Stimulated activated CD4-positive, alpha-beta T cell treated with anti-CD3 and anti-CD28 coated beads, TNF-alpha, amount 100 ng/mL, for 48 hours (primary cell): ENCODE measurements at places on chromosomes 12 and 14.
A peak's percentile ranks its signal among the peaks of the same experiment; 100 is the strongest.

GRCh38 chr12:14578646-14579045 lies 11.0 kb upstream of the PLBD1 start:
- no peak for DNase-seq

DNA sequence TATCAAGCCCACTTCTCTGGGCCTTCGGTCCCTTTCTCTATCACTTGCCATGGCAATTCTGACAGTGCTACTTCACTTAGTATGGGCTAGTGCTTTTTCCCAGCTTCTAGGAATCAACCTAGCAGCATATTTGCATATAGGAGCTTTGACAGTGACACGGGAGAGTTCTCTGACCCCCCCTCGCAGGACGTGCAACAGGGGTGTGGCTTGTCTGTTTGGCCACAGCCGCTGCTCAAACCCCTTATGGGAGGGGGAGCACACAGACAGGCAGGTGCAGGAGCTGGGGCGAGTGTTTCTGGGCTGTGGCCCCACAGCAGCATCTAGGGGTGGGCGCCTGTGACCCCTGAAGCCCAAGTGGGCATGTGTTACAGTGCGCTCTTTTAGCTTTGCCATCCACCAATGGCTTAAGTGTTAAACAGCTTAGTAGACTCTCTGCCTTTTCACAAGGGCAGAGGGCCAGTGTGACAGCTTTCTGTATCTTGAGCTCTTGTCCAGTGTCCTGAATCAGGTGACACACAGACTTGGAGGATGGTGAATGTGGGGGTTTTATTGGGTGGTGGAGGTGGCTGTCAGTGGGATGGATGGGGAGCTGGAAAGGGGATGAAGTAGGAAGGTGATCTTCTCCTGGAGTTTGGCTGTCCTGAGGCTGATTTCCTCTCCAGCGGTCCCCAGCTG lies 229.3 kb downstream of the PCNX1 start:
- DNase-seq: no peak

- no peak for DNase-seq
Observed at GRCh38 chr12:128476266-128476665, 209.3 kb downstream of the TMEM132C start.

GRCh38 chr12:120367233-120367923 lies 1.6 kb downstream of the MSI1 start:
- DNase-seq: no peak

GRCh38 chr14:76088771-76089571 lies 62.8 kb upstream of the GPATCH2L start:
- DNase-seq: no peak

DNA sequence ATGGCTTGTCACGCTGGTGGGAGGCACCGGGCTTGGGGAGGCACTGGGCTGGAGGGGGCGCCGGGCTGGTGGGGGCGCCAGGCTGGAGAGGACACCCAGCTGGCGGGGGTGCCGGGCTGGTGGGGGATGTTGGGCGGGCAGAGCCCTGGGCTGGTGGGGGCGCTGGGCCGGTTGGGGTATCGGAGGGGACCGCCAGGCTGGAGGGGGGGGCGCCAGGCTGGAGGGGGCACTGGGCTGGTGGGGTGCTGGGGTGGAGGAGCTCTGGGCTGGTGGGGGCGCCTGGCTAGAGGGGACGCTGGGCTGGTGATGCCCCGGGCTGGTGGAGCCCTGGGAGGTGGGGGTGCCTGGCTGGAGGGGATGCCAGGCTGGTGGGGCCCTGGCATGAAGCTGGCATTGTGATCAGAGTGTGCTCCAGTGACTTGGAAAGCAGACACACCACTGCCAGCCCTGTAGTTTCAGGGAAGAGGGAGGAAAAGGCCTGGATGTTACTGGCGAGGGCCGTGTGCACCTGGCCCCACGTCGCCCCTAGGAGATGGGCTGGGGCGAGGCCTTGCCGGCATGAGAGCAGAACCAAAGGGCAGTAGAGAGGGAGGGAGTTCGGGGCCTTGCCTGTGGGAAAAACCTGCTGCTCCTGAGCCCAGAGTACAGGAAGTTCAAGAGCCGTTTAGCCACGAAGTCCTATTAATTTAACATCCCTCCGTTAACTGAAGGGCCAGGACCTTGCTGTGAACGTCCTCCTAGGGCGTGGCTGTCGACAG lies 13.1 kb downstream of the TEDC1 start:
- no peak for DNase-seq

DNA sequence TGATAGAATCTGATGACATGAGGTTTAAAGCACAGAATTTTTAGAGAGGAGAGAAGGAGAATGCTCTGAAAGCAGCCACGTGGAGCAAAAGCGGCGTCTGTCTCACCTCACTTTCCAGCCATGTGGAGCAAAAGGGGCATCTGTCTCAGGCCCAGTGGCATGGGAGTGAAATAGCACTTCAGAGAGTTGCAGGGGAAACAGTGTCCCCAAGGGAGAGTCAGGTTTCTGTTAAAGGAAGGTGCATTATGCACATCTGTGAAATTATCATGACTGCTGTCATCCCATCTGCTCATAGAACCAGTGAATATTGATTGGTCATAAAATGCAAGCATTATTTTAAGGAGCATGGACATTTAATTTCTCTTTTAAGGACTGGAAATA lies 124.0 kb downstream of the BICD1 start:
- no peak for DNase-seq

- DNase-seq: no peak
Observed at GRCh38 chr12:597926-598568, 65.2 kb downstream of the NINJ2 start.

GRCh38 chr14:32330351-32331111 lies 1.4 kb downstream of the AKAP6 start:
- DNase-seq: no peak

DNA sequence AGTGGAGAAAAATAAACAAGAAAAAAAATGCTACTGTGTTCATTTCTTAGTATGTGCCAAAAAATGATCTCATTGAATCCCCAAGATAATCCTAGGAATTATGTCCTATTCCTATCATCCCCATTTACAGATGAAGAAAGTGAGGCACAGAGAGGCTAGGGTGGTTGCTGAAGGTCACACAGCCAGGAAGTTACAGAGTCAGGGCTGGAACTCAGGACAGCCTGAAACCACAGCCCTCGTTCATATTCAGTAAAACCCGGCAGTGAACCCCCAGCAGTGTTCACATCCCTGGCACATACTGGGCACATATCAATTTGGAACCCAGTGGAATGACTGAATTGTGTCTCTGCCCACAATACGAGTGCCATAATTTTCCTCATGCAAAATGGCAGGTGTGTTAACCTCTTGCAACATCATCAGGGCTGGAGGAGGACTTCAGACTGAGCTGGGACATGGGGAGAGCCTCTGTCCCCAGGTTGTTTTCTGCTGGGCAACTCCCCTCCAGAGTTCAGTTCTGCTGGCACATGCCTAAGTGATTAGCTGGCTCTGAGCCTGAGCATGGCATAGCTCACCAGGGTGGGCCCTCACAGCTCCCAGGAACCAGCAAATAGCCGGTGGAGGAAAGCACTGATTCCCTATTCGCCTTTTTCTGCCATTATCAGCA lies 2.0 kb upstream of the PPP1CC start:
- DNase-seq: no peak

- no peak for DNase-seq
Observed at GRCh38 chr14:56810836-56811592, 735 bp upstream of the OTX2 start.

GRCh38 chr14:61215222-61216020 lies 65.7 kb downstream of the TMEM30B start:
- DNase-seq: no peak

DNA sequence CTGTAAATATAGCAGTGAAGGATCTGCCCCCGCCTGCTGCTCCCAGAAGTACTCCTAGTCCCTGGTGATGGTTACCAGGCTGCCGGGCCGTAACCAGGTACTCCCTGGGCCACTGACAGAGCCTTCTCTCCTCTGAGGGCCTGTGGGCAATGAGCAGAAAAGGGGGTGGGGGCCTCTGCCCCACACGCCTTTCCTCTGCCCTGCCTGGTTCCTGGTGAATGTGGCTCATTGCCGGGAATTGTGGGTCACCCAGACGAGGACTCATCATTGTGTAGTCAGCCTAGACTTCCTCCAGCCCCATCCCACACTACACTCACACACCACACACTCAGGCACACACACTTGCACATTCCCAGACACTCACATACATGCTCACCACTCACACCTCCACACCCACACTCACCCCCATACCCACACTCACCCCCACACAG lies 35.7 kb upstream of the ACTN1 start:
- DNase-seq: no peak

DNA sequence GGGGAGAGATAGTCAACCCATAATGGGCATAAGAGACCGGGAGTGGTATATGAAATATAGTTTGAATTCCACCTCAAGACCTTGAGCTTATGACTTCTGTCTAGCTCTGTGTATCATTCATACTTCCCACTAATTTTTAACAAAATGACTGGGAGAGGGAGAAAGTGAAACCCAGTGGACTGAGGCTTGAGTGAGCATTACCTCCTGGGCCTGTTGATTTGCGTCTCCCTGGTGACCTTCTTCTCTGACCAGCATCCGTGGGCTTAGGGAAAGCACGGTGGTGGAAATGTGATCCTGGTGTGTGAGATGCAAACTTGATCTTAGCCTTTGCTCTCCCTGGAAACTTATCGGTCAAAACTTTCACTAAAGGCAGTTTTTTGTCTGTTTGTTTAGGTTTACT lies 207.9 kb upstream of the BCL2L14 start:
- DNase-seq: no peak

DNA sequence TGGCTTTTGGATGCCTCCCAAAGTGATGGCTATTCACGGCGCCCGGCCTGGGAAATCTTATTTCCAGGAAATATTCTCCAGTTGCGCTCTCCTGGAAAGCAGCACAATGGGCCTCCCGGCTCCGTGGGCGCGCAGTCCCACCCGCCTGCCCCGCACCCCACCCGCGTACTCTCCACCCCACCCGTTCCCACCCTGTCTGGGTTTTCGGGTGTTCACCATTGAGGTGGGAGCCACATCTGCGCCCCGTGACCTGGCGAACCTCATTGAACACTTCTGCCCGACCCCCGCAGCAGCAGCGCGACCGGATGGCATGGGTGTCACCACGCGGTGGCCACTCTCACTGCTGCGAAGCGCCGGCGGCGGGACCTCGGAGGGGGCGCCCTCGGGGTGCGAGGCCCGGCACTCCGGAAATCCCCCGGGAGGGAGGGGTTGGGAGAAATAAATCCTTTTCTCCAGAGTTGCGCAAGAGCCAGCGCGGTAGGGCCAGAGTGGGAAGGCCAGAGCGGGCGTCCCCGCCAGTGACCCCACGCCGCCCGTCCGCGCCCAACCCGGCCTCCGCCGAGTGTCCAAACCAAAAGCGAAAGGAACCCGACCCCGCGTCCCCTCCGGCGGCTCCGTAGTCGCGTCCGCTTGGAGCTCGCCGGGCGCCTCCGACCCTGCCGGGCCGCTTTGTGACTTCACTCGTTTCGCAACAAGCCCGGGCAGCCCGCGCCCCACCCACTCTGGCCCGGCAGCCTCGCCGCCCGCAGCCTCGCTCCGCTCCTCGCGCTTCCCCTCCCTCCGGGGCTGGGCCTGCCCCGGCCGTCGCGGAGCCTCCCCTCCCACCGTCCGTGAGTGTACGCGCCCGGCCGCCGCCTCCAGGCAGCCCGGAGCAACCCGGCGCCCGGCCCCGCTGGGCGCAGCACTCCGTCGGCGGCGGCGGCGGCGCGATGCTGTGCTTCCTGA lies at the start of gene DRAM1:
TSS of gene DRAM1 (plus strand) at position 720 of the 945 bp plus-strand sequence. CDS start at position 930, 210 bp downstream.
- DNase-seq: peak; percentile 67

DNA sequence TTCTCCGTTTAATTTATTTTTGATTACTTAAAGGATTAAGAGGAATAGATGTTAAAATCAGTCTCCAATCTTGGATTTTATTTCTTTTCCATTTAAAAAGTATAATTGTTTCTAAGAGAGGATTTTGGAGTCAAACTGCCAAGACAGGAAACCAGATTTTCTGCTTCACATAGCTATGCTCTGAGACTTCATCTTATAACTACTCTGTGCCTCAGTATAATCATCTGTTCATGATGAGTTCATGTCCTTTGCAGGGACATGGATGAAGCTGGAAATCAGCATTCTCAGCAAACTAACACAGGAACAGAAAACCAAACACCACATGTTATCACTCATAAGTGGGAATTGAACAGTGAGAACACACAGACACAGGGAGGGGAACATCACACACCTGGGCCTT lies 9.0 kb upstream of the TAS2R31 start:
- no peak for DNase-seq
